ENCODE measurements at places on chromosomes 11 and 22.

GRCh38 chr22:30178181-30179126 lies 68.1 kb downstream of the LIF start:
- no peak for DNase-seq

GRCh38 chr11:25566298-25567200 lies 765.4 kb upstream of the ANO3 start:
- no peak for DNase-seq

DNA sequence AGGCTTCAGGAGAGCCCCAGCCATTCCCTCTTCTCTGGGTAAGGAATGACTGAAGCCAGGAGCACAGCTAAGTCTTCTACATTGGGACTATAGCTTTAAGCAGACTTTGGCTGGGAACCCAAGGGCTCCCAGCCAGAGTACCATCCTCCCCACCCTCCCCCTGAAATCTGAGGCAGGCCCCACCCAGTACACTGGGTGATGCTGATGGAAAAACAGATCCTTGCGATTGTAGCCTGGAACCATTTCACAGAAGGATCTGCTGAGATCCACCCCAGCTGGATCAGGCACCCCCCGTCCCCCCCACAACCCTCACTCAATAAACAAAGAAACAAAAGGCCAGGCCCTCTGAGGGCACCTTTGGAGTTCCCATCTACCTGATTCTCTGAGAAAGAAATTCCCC lies 39.8 kb downstream of the IL18BP start:
- peak; percentile 72 for DNase-seq

GRCh38 chr11:119880873-119881272 lies 151.9 kb upstream of the NECTIN1 start:
- DNase-seq, result no peak

DNA sequence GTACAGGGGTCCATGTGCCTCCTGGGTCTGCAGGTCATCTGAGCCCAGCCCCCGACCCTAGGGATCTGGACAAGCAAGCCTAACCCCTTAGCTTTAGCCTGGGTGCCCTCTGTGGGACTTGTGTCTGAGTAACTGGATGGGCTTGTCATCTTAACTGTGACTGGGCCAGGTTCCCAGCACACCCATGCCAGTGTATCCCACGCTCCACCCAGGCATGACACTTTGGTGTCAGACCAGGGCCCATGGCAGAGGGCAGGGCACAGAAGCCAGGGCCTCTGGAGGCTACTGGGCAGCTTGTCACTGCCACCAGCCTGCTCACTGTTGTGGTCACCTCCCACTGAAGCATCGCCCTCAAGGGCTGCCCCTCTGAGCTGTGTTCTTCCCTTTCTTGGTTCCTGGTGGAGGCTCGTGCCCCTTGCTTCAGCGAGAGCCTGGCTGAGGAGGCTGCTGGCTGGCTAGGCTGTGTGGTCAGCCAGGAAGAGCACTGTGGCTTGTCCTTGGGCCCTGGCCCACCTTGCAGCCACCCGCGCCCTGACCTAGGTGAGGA lies 80.8 kb downstream of the ST3GAL4 start:
- no peak for DNase-seq

GRCh38 chr22:17910561-17911311 lies 113.6 kb downstream of the MICAL3 start:
- DNase-seq, result peak; percentile 67

GRCh38 chr22:28822930-28823551 lies 22.7 kb upstream of the XBP1 start:
- DNase-seq, result no peak

GRCh38 chr22:46017166-46017565 lies 40.2 kb upstream of the WNT7B start:
- no peak for DNase-seq

DNA sequence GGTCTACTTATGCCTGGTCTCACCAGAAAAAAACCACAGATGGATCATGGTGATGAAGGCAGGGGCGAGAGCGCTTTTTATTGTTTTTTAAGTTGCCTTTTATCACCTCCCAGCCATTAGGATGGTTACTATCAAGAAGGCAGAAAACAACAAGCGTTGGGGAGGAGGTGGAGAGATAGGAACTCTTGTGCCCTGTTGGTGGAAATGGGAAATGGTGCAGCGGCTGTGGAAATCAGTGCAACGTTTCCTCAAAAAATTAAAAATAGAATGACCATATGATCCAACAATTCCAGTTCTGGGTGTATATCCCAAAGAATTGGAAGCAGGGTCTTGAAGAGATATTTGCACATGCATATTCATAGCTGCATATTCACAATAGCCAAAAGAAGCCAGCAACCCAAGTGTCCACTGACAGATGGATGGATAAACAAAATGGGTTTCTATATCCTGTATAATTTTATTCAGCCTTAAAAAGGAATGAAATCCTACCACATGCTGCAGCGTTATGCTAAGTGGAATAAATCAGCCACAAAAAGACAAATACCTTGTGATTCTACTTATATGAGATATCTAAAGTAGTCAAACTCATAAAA lies 20.5 kb upstream of the ACRV1 start:
- no peak for DNase-seq

DNA sequence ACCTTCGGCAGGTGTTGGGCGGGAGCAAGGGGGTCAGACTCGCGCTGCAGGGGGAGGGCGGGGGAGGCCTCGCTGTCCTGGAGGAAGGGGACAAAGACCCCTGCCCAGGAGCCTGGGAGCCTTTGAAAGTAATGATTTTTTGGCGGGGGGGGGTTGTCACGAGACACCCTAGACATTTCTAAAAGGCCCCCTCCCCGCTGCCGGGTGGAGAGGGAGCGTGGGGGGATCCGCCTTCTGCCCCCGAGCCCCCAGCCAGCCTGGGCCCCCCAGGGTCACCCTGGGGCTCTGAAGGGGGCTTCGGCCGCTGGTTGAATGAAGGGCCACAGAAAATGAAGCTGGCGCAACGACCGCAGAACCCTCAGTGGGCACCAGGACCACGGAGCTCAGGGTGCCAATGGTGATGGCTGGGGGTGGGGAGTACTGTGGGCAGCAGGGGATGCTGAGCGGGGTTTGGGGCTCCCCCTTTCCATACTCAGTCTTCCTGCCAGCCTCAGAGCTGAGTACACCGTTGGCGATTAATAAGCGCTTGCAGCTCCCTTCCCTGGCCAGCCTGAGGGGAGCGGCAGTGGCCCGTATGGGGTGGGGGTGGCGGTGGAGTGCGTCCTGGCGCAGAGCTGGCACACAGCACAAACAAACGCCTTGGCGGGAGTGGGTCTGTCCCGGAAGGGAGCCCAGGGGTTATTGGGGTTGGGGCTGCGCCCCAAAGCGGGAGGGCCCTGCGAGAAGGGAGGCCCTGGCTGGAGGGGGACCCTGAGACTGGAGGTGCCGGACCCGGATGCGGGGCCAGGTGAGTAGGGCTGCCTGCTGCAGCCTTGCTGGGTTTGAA lies 1.2 kb upstream of the DUSP8 start:
- DNase-seq, result peak; percentile 47

DNA sequence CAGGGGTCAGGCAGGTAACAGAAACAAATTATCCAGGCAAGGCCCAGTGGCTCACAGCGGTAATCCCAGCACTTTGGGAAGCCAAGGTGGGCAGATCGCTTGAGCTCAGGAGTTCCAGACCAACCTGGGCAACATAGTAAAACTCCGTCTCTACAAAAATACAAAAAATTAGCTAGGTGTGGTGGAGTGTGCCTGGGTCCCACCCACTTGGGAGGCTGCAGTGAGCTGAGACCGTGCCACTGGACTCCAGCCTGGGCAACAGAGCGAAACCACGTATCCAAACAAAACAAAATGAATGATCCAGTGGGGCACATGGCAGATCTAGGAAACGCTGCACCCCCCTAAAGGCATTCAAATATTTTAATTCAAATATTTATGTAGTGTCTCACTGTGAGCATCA lies 9.9 kb downstream of the NUMA1 start:
- DNase-seq, result no peak

DNA sequence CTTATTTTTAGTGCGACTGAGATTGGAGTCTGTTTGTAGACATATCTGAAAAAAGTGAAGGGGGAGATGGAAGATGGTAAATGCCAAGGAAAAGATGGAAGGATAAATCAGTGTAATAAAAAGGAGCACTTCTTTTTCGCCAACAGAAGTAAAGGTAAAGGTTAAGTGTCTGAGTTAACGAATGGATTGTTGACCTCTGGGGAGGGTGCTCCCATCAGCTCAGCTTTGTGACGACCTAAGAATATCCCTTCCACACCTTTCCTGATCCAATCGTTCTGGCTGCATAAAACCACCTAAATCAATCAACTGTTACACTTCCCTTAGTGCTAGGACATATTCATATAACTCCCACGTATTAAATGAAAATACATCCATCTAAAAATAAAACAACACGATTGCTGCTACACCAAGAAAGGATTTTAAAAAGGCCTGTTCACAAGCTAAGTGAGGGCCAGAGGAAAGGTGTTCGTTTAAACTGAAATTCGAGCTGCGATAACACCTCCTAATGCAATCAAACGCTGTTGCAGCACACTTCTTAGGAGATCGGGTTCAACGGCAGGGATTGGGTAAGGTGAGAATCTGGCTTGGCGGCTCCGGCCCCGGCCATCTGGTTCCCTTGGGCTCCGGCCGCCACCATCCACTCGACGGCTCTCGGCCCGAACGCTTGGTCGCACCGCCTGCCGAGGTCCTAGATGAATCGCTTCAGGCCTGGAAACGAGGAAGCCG lies 658 bp downstream of the C11orf71 start:
- no peak for DNase-seq

DNA sequence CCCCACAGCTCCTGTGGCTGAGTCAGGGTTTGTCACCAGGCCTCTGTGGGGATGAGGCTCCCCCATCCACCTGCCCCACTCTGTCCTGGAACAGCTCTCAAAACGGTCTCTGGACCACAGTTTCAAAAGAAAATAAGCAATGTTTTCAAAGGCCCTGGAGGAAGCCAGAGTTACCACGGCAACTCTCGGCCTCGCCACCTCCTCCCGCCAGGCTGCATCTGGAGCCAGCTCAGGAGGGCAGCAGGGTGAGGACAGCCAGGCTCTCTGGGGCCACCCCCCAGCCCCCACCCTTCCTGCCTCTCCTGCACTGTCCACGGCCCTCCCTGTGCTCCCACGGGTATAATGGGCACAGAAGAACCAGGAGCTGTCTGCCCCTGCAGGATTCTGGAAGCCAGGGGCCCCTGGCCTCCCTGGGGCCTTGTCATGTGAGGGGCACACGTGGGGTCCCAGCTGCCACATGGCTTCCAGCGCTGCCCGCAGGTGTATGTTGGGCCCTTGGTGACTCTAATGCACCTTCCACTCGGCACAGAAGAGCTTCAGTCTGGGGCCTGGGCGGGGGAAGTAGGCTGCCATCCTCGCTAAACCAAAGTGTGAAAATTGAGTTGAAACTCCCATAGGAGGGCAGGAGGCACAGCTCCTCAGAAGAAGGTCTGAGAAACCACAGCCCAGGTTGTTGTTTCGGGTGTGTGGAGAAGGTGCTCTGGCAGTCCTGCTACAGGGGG lies 10.3 kb downstream of the CD81 start:
- DNase-seq, result peak; percentile 52

GRCh38 chr11:69637941-69638871 lies 2.8 kb upstream of the CCND1 start:
- DNase-seq, result no peak

GRCh38 chr22:46516638-46517037 lies 20.8 kb downstream of the CELSR1 start:
- DNase-seq, result no peak

DNA sequence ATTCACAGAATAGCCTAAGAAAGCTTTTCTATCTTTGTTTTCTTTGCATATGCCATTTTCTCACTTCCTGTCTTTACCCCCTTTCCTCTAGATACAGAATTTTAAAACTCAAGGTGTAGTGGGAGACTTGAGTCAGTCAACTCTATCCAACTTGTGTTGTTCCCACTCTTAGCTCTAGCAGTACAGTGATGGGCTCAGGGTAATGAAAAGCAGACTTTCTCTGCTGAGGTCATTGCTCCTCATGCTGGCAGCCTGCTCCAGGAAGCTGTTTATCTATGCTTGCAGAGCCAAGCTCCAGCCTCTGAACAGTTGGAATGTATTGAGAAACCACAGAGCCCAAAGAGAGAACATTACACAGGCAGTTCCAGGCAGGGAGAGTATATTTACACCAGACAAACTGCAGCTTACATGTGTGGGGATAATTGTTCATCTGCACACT lies 68.1 kb downstream of the CSTPP1 start:
- peak; percentile 41 for DNase-seq

GRCh38 chr22:23408321-23408720 lies 171.8 kb downstream of the IGLL1 start:
- DNase-seq, result no peak

DNA sequence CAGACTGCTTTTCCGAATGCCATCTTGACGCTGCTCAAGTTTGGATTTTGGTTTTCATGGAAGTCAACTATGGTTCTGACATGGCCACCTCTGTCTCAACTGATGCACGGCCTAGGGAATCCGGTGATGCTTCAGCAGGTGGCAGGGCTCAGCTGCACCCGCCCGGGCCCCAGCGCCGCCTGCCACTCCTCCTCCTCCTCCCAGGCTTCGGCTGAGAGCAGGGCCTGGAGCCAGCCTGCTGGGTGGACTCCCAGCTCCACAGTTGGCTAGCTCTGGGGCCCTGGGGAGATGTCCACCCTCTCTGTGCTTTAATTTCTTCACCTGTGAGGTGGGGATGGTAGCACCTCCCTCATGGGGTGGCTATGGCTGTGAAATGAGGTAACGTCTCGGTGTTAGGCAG lies 20.3 kb upstream of the NFAM1 start:
- DNase-seq, result no peak

DNA sequence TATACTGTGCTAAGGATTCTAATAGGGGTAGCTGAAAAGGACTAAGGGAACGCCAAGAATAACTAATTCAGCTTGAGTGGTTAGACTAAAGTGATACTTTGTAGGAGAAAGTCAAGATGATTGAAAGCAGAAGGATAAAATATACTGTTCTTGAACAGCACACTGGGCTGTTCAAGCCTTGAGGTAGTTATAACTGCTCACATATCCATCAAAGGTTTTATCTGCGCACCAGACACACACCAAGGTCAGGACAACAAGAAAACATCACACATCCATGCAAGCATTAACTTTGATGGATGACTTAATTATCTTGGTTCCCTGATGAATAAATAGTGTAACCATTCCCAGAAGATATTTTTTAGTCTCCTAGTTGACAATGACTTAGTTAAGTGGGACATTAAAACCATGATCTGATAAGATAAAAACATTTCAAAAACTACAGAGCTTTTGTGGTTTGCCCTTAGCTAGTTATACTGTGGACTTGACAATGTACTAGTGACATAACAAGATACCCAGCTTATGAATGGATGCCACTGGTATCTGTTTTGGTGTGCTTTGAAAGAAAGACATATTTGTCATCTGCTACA lies 728.9 kb downstream of the JRKL start:
- no peak for DNase-seq

- DNase-seq, result no peak
These were observed 63.6 kb downstream of the TNRC6B start for GRCh38 chr22:40241200-40241763.

- DNase-seq, result no peak
These were observed 26.8 kb downstream of the MUC2 start for GRCh38 chr11:1101318-1102089.

- DNase-seq, result no peak
These were observed 952.5 kb downstream of the OPCML start for GRCh38 chr11:132579634-132580327.

DNA sequence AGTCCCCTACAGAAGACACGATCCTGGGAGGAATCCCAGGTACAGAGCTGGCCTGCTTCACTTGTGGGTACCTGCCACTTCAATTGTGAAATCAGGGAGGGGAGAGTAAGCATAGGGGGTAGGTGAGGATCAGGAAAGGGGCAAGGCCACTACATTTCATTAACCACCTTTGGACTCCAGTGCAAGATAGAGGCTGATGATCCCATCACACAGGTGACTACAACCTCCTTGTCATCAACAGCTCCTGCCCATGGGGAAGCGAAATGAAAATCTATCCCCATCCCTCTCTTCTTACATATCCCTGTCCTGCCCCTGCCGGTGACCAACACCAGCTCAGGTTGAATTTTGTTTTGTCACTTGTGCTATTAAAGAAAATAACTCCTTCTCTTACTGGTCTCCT lies 64.7 kb upstream of the VPREB1 start:
- DNase-seq, result no peak

All from anterior cingulate cortex (tissue), 58 donors.